ENCODE measurements at places on chromosomes 4 and X. TPM values are rescaled to one million over a fixed set of nuclear protein-coding genes. Genes with fewer than 3 reads are reported as not detected.
A peak's percentile ranks its signal among the peaks of the same experiment; 100 is the strongest.

DNA sequence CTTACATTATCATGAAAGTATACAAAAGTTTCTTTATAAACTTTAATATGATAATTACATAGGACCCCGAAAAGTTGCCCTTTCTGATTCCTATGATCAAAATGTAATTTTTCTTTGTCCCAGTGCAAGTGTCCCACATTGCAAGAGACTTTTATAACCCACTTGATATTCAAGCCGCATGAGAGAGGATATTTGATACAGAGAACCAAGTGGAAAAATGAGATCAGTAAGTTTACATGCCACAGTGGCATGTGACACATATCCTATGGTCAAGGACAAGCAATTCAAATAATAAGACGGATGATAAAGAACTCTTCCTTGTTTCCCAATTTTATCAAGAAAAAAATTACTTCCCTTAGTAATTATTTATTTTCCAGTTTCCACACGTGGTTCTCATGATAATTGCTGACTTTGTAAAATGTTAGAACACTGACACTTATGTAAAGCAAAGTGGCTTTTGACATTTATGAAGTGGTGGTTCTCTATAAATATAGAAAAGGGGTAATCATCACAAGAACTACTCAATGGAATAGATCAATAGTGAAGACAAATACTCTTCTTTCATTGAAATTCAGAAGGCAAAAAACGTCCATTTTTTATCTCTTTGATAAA is 273.7 kb upstream of the NOCT start:
- no peak for DNase-seq

TMEM271 gene
- not detected for total RNA-seq

DNA sequence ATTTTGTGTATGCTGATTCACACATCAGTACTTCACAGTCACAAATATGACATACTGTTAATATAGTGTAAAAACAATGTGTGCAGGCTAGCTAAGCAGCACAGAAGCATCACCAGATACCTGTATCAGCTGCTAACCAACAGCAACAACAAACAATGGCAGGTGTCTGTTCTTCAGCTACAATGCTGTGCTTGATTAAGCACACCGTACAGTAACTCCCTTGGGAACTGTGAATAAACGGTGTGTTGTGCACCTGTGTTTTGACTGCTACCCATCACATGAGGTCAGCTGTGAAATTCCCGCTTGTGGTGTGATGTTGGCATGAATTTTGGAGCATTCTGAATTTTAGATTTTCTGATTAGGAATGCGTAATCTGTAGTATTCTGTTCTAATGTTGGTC is 379.7 kb upstream of the FAT1 start:
- DNase-seq = no peak

DNA sequence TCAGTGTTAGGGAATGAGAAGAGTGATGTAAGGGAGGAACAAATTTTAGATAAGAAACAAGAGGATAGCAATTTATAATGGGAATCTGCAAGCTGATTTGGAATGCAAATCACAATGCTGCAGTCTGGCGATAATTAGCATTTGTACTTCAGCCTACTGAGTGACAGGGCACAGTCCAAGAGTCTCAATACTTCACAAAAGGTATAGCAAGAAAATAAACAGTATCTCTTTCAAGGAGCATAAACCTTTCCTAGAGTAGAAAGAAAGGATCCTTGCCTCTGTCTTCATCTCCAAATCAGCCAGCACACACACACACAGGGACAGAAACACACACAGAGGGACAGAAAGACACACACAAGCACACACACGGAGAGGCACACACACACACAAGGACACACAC is 1.1 kb upstream of the GPM6A start:
- DNase-seq = no peak

DNA sequence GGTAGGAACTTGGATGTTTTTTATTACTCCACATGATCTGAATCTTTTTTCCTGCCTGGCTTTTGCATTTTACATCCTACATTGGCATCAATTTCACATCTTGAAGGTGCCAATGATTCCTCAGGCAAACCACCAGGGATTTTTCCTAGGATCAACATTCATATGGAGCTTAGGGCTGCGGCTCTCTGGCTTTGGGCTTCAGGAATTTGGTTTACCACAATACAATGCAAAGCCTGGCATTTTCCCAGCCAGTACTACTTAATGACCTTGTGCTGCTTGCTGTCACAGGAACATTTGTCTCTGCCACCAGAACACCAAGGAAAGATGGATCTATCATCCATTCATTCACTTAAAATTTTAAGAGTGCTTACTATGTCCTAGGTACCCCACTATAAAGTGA is 180.7 kb downstream of the PDGFC start:
- DNase-seq = no peak

DNA sequence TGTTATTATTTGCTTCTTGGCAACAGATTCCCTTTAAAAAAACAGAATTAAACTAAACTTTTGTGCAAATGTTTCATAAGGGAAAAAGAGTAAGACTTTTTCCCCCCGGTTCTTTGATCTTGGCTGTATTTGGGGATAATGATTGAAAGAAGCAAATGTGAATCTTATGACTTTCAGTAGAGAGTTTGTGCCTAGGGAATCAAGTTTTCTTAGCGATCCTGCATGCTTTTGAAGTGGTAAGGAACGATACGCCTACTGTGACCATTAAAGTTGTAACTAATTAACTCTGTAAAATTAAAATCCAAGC is 9.0 kb downstream of the ATP10D start:
- no peak for DNase-seq

- DNase-seq = no peak
These were observed 56.4 kb downstream of the FAM53A start for GRCh38 chr4:1627417-1628313.

ATP8A1 gene
- 238 TPM for total RNA-seq

- no peak for DNase-seq
These were observed 68.4 kb upstream of the BMP2K start for GRCh38 chr4:78707793-78708192.

DNA sequence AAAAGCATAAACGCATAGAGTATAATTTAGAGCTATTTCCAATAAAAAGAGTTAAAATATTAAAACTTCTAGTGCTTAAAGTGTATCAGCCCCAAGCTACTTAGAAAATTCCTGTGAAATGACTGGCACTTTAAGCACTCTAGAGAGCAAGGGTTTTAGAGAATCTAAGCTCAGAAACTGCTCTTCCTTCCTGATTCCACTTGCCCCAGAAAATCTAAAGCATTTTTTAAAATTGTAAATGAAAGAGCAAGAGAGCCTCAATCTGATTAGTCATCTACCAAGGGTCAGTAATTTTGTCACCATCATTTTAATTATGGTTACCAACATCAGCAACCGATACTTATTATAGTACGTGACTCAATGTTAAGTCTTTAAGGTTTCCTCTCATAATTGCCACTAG is 25.0 kb downstream of the CTPS2 start:
- no peak for DNase-seq

DNA sequence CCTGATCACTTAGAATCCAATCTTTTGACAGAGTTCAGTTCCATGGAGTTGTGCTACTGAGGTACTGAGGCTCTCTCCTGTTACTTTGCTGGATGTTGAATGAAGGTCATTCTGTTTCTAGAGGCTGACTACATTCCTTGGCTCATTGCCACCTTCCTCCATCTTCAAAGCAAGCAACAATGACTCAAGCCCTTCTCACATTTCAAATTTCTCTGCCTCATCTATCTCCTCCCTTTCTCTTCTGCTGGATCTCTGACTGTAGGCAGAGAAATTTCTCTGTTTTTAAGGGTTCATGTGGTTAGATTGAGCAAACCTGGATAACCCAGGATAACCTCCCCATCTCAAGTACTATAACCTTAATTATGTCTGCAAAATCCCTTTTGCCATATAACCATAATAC is 775.4 kb downstream of the STPG2 start:
- DNase-seq = peak; percentile 12

GRCh38 chrX:40735325-40736169 is at the start of gene MED14:
Gene MED14, minus strand, starts transcription at chrX:40735542. Its CDS starts 130 bp downstream, at chrX:40735412.
- peak; percentile 86 for DNase-seq

DNA sequence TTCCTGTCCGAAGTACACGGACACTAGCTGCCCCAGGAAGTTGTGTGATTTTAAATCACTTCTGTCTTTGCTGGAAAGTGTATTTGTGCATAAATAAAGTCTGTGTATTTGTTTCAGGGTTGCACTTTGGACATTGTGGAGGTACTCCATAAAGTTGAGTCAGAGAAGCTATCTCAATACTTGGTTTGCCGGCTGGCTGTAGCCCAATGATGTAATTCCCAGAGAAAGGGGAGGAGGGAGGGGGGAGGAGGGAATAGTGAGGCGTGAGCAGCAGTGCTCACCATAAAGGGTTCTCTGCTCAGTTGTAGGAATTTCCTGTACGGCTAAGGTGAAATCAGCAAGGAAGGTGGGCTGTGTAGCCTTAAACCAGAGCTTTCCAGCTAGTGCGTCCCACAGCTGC is 7.5 kb downstream of the APEX2 start:
- DNase-seq = no peak

DNA sequence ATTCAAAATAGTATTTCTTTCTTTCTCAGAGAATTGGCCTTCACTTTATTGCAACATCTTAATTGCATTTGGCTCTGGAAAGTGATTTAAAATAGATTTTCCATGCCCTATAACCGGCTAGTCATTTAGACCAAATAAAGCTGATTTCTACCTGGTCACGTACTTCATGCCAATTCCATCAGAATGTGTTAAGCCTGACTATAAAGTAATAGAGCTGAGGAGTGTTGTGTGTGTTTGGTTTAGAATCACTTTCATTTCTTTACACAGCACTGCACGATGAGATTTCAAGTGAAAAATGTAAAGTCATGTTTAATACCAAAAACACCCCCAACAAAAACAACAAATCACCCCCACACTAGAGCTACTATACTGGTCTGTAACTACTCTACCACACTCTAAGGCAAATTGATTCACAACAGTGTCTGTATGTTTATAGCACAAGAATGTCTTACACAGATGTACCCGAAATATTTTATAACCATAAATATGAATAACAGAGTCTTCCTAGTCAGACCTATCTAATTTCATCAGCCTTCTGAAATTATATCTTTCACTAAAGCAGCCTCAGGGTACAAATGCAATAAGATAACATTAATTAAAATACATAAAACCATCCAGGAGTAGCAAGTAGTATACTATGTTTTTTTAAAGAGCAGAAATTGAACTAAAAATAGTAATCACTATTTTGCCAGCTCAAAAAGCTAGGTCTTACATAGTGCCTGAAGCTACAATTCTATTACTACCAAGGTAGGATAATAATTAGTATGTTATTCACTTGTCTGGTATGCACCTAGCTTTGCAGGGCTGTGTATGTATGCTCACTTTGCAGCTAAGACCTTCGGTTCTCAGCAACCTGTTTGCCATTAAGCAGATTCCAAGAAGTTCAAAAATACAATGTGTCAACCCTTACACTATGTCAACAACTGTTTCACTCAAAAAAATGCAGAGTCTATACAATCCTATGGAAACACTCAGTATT is 28.4 kb downstream of the APBB2 start:
- no peak for DNase-seq

MAGEA10 gene
- not detected for total RNA-seq

DNA sequence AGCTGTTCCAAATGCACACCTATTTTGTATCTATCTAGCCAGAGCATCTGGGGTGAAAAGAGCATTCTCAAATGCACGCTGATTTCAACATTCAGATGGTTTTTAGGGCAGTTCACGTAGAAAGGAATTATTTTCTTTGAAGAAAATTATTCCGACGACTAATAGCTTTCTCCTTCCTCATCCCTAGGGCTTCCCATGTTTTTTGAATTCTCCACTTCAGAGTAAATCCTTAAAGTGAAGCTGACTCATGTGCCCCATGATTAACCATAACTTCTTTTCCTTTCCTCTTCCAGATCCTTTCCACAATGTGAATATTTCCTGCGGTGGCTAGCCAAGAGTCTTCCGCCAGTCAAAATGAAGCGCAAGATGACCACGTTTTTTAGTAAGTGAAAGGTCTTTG is 86.7 kb upstream of the PDHA1 start:
- DNase-seq = no peak

FGA gene
- total RNA-seq = not detected

DNA sequence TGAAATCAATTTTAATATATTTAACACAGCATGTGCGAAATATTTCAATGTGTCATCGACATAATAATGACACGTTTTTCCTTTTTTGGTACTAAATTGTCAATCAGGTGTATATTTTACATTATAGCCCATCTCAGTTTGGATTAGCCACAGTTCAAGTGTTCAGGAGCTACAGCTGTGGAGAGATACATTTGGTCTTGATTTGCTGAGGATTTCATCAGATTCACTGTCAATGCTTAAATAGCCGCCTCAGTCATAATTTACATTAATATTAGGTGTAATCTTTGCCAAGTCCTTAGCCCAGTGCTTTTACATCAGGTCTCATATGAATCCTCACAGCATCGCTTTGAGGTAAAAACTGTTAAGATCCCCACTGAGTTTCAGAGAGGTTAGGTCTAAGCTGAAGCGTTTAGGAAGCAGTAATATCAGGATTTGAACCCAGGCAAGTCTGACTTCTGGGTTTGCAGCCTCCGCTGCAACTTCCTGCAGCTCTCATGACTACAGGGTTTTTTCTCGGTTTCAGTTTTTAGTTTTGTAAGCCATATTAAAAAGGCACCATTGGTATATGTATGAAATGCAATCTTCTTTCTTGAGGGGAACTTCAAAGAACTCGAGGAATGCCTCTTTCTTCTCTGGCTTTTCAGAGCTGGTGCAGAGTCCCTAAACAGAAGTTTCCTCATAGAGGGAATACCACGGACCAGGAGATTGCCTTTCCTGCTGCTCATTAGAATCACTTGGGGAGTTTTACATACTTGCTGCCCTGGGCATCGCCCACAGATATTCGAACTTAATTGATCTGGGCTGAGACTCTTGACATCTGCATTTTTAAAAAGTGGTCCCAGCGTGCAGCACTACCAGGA is 6.4 kb downstream of the MTM1 start:
- no peak for DNase-seq

CT45A1 gene
- not detected for total RNA-seq

GYPB gene
- total RNA-seq = not detected

- DNase-seq = no peak
These were observed 29.0 kb upstream of the SEPTIN6 start for GRCh38 chrX:119721926-119722325.

DMD gene
- 20.2 TPM for total RNA-seq

GRCh38 chr4:10120943-10121567 is 4.5 kb upstream of the WDR1 start:
- peak; percentile 65 for DNase-seq

RBM46 gene
- total RNA-seq = 1.0 TPM

- no peak for DNase-seq
These were observed 69.6 kb downstream of the SERTM2 start for GRCh38 chrX:111581086-111581485.

- DNase-seq = no peak
These were observed 552 bp downstream of the ZDHHC9 start for GRCh38 chrX:129843209-129843458.

- DNase-seq = no peak
These were observed 112.4 kb upstream of the ELOVL6 start for GRCh38 chr4:110310795-110311194.

PCDH10 gene
- total RNA-seq = 1.5 TPM

PRDM8 gene
- total RNA-seq = 5.4 TPM

- no peak for DNase-seq
These were observed 57.1 kb downstream of the CCDC149 start for GRCh38 chr4:24855741-24856140.

- DNase-seq = no peak
These were observed 9.1 kb downstream of the CXCR3 start for GRCh38 chrX:71609095-71609750.

ZNF275 gene
- 16.4 TPM for total RNA-seq

STATH gene
- not detected for total RNA-seq

- no peak for DNase-seq
These were observed 174.4 kb upstream of the TBC1D9 start for GRCh38 chr4:140930557-140930956.

Measured in thyroid gland (tissue), 4 donors.